ENCODE measurements at places on chromosomes 7 and 10.

DNA sequence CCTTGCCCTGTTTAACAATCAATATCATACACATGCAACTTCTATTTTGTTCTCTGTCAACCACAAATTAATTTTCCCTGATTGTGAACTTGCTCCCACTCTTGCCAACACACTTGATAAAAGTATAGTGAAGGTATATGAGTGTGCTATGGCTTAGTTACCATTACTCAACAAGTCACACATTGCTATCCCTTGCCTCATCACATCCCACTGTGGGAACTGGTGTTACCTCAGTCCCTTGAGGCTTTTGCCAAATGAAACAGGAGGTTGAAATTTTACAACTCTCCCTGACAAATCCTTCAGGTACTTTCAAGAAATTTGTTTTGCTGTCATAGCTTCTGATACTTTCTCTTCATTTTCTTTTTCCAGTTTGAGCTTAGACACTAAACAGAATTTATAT is 472.5 kb upstream of the SEMA3D start:
- no peak for DNase-seq

DNA sequence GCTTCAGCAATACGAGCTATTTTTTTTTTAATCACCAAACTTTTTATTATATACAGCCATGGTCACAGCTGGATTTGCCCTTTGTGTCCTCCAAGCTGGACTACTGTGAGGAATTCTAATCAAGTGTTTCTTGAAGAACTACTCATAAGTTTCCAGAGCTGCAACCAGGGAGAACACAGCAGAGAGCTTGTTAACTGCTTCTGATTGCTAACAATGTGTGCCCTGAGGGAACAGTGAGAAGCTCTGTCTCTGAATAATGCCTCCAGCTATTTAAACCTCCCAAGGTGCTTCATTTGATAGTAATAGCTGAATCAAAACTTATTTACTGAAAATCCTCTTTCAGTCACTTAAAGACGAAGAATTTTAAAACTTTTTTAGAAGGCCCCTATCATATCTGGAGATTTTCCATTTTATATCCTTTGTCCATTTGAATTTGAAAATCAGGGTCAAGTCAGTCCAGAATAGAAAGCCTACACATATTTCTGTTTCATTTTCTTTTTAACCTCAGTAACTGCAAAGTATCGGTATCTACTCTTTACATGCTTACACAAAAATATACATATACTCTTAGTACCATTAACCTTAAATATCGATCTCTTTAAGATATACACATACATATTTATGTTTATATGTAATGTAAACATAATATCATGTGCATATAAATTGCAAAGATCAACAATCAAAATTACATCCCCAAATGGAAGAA is 1024.2 kb downstream of the GRM8 start:
- DNase-seq: no peak

DNA sequence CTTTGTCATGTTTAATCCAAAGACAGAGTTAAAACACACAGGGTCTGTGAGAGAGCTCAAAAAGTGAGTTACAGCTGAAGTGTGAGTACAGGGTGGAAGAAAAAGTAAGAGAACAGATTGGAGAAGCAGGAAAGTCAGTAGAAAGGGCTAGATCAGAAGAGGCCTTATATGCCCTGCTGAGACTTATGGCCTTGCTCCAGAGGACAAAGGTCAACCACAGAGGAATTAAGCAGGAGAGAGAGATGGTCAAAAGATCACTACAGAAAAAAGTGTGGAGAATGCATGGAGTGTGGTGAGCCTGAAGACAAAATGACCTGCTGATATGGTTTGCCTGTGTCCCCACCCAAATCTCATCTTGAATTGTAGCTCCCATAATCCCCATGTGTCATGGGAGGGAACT is 213.8 kb downstream of the NEBL start:
- no peak for DNase-seq

DNA sequence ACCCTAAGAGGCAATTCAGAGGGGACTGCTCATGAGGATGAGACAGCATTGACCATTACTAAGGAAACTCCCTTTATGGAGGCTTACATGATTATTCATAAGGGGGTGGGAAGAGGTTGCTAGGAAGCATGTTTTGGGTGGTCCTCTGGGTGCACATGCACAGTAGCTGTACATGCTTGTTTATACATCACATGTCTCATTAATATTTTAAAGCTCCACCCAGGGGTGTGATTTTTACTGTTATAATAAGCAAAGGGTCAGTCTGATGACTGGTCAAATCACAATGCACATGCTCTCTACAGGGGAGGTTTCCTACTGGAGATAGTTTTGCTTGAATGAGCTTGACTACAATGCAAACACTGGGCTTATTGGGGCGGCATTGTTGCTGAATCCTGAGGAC is 23.8 kb upstream of the PPP1R9A start:
- DNase-seq: no peak

GRCh38 chr10:119408969-119409371 is 133.5 kb downstream of the RGS10 start:
- no peak for DNase-seq

GRCh38 chr10:45550903-45551786 is 121.4 kb downstream of the ZFAND4 start:
- no peak for DNase-seq

- DNase-seq: no peak
Observed at GRCh38 chr7:46139079-46139478, 218.0 kb upstream of the IGFBP3 start.

DNA sequence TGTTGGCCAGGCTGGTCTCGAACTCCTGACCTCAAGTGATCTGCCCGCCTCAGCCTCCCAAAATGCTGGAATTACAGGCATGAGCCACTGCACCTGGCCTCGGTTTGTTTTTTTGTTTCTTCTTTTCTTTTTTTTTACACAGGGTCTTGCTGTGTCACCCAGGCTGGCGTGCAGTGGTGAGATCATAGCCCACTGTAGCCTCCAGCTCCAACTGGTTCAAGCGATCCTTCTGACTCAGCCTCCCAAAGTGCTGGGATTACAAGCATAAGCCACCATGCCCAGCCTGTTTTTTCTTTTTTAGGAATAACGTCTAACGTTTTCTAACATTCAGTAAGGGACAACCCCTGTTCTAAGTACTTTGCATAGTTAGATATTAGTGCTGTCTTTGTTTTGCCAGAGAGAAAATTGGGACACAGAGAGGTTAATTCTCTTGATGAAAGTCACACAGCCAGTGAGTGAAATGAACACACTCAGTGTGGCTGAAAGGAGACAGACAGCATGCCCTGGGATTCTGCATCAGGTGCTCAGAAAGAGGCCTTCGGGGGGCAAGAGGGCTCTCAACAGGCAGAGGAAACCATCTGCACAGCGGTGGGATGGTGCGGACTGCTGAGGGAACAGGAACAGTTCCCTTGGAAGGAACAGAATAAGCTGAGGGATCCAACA is 4.3 kb downstream of the LIMK1 start:
- no peak for DNase-seq

GRCh38 chr7:112869111-112869774 is 79.0 kb upstream of the TMEM168 start:
- DNase-seq: peak; percentile 33

DNA sequence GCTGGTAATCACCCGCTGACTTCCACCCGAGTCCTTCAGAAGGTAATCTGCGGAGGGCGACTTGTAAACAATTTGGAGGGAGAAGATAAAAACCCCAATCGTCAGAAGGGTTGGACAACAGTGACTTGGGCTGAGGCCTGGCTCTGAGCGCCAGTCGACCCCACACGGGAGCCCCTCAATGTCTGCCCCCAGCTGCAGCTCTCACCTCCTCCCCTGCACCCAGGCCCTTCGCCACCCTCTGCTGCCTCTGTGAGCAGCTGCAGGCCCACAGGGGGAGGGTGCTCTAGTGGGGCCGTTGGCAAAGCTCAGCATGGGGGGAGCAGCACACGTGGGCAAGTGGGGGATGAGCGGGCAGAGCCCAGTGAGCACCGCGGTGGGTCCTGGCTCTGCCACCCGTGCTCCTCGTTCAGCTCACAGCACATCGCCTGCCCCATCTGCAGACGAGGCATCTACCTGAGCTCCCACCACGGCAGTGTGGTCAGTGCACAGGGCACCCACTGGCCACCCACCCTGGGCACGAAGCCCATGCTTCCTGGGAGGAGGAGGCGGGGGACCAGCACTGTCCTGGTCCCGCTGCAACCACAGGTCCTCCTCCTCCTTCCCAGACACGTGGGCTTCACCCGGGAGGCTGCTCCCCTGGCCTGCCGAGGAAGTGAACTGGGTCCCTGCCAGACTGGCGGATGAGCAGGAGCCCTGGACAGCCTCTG is 280.5 kb downstream of the ELFN1 start:
- DNase-seq: no peak

- DNase-seq: no peak
Observed at GRCh38 chr7:158361326-158361946, 226.2 kb downstream of the PTPRN2 start.

GRCh38 chr10:34213193-34213804 is 601.8 kb downstream of the PARD3 start:
- no peak for DNase-seq

GRCh38 chr10:132735923-132736391 is 50.0 kb downstream of the NKX6-2 start:
- no peak for DNase-seq

- no peak for DNase-seq
Observed at GRCh38 chr7:12827920-12828319, 140.5 kb downstream of the ARL4A start.

DNA sequence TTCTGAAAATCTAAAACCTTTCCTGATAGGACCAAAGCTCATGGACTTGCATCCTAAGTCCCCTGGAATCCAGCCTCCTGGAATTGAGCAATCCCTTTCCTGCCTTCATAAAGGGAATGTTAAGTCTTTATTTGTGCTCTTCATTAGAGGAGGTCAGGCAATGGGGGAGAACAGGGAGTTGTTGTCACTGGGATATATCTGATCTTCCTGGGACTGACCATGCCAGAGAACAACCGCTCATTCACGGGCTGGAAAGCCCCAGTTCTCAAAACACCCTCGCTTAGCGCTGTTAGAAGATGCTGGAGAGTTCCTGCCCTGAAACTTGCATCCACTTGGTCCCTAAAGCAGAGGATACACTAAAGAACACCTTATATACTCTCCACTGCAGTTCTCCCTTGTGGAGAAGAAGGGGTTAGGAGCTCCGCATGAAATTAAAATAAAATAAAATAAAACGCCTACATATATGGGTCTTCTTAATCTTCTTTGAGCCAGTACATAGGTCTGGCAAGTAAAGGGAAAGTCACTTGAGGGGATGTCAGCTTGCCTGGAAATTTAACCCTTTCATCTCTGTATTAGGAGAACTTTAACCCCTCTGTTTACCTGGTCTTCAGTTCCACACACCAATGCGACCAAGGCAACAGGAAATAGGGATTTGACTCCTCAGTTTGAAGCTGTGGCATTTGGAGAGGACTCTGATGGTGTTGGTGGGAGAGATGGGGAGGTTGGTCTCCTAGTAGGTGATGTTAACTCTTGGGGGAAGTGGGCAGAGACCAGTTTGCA is 1.2 kb downstream of the SORCS1 start:
- DNase-seq: no peak

GRCh38 chr10:34523017-34523767 is 291.9 kb downstream of the PARD3 start:
- DNase-seq: no peak
